Activated naive CD8-positive, alpha-beta T cell treated with anti-CD3 and anti-CD28 coated beads for 36 hours (primary cell): ENCODE measurements at places on chromosomes 13 and 19.

GRCh38 chr13:48161530-48162179 lies 66.8 kb upstream of the MED4 start:
- H3K27me3 ChIP-seq = no peaks in the 10 kb centered on the region
- peaks cover 40% of the 10 kb centered on the region for H3K4me1 ChIP-seq
- no peak for DNase-seq
- H3K27ac ChIP-seq = no peak overlapping the region
- H3K36me3 ChIP-seq = no peaks in the 10 kb centered on the region

DNA sequence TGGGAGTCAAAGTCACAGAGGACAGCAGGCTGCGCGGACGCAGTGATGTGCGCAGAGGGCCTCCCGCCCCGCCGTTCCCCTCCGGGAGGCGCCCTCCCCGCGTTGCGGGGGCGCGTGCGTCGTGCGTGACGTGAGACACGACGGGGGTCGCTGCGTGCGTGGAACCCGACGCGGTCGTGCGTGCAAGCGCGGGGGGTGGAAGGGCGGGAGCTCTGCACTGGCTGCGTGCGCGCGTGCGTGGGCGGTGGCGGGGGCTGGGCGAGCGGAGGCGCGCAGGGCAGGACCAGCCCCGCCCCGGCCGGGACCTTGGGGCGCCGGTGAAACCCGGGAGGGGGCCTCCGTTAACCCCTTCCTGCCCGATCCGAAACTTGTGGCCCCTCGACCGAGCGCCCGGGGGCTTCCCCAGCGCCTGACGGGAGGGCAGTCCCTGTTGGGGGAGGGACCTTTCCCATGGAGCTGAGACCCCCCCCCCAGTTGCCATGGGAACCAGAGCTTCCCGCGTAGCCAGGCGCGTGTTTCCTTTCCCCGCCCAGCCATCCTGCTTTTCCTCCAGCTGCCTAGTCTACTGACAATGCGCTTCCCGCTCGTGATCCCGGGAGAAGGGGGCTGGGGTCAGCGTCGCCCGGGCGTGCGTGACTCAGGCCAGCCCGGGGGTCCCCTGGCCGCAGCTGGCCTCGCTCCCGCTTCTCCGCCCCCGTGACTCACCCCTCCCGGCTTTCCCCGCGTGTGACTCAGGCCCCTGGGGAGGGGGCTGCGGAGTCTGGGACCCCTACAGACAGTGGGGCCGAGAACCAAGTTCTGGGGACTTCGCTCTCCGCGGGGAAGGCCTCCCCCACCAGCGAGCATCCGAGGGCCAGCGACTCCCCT lies 7.3 kb upstream of the HOOK2 start:
- H3K4me1 ChIP-seq = peaks cover 24% of the 10 kb centered on the region
- H3K27me3 ChIP-seq = no peaks in the 10 kb centered on the region
- peak overlapping the region; percentile 80 for H3K4me3 ChIP-seq

DNA sequence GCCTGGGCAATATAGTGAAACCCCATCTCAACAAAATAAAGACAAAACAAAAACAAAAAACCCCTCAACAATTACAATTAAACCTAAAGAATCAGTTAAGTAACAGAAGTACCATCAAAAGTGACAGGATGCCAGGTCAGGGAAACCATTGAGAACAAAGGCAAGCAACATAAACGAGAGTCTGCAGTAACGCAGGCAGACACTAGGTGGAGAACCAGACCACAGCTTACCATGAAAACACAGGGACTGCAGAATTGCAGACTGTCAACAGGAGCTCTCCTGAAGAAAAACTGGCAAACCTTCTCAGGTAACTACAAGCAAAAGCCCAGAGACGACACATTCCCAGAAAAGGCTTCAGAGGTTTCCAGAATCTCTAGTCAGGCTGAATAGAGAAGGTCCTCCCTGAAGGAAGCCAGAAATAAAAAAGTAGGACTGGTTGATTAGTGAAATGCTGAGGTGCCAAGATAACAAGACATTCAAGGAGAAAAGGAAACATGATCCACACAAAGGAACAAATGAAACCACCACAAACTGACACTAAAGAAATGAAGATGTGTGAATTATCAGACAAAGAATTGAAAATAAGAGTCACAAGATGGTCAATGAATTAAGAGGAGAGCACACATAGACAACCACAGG lies 2.2 kb upstream of the ZNF665 start:
- DNase-seq = peak; percentile 65
- no peak overlapping the region for H3K4me3 ChIP-seq
- H3K27ac ChIP-seq = no peak overlapping the region
- no peaks in the 10 kb centered on the region for H3K27me3 ChIP-seq

DNA sequence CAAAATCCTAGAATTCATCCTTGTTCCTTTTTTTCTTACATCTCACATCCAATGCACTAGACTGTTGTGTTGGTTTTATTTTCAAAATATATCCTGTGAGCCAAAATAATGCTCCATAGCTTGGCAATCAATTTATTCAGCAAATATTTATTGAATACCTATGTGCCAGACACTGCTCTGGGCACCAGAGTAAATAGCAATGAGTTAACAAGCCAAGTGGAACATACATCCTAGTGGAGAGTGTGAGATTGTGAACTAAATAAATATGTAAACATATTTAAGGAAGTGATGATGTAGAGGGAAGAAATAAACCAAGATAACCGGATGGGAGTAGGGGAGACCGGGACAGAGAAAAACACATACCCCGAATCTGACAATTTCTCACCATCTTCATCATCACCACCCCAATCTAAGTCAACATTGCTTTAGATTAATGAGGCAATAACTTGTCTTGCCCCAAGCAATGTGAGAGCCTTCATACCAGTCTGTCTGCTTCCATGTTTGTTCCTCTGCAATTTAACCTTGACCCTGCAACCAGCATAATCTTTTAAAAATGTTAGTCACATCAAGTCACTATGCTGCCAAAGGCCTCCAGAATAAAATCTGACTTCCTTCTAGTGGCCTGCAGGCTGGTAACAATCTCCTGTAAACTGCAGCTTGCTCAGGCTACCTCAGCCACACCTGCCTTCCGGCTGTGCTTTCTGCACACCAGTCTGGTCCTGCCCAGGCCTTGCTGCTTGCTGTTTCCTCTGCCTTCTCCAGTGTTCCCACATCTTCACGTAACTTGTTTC lies 199.2 kb downstream of the DLEU7 start:
- peaks cover 8% of the 10 kb centered on the region for H3K27me3 ChIP-seq
- H3K4me1 ChIP-seq = no peaks in the 10 kb centered on the region
- H3K27ac ChIP-seq = no peak overlapping the region
- no peak overlapping the region for H3K4me3 ChIP-seq
- no peaks in the 10 kb centered on the region for H3K36me3 ChIP-seq

DNA sequence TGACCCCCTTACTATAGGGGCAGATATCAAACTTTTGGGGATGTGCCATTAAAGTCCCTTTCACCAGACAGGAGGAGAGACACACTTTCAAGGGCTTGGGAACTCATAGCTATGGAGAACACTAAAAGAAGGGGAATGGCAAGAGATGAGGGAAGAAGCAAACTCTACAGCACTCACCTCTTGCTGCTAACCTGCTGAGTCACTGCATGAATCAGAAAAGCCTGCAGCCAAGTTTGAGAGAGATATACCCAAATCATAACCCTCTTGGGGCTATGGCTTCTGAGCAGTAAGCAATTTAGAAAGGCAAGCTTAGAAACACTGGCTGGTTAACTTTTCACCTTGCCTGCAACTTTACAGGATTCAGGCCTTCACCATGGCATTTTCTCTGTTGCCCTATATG lies 1028.0 kb downstream of the UQCRFS1 start:
- no peak overlapping the region for H3K4me3 ChIP-seq
- no peaks in the 10 kb centered on the region for H3K36me3 ChIP-seq
- H3K27ac ChIP-seq = no peak overlapping the region
- no peaks in the 10 kb centered on the region for H3K27me3 ChIP-seq
- H3K4me1 ChIP-seq = no peaks in the 10 kb centered on the region

GRCh38 chr19:38898788-38899446 lies 501 bp downstream of the SIRT2 start:
- peaks cover 19% of the 10 kb centered on the region for H3K36me3 ChIP-seq
- H3K4me1 ChIP-seq = peaks cover 24% of the 10 kb centered on the region
- no peak for DNase-seq
- H3K27me3 ChIP-seq = no peaks in the 10 kb centered on the region
- peak overlapping the region; percentile 96 for H3K4me3 ChIP-seq

- H3K27ac ChIP-seq = no peak overlapping the region
- no peak overlapping the region for H3K4me3 ChIP-seq
- no peak for DNase-seq
- H3K27me3 ChIP-seq = peaks cover 66% of the 10 kb centered on the region
- H3K4me1 ChIP-seq = peaks cover 10% of the 10 kb centered on the region
- H3K36me3 ChIP-seq = no peaks in the 10 kb centered on the region
These were observed 14.5 kb upstream of the RAB20 start for GRCh38 chr13:110576070-110576394.

DNA sequence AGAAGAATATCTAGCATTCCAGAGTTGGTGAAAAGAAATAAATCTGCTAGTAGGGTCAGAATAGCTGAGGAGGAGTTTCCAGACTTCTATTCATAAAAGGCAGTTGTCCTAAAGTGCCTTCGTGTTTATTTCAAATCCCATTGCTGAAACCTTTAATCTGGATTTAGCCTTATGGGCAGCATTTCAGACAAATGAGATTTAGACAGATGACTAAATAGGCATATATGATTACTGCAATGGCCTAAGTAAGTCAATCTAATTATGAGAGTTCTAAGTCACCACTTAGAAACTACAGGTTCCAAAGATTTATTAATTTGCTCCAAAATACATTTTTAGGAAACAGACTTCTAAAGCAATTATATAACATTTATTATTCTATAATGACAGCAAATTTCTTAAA lies 368.7 kb downstream of the LIG4 start:
- H3K36me3 ChIP-seq = no peaks in the 10 kb centered on the region
- DNase-seq = no peak
- no peak overlapping the region for H3K27ac ChIP-seq
- no peaks in the 10 kb centered on the region for H3K27me3 ChIP-seq
- no peak overlapping the region for H3K4me3 ChIP-seq
- H3K4me1 ChIP-seq = no peaks in the 10 kb centered on the region

- H3K4me1 ChIP-seq = peaks cover 40% of the 10 kb centered on the region
- no peaks in the 10 kb centered on the region for H3K27me3 ChIP-seq
- no peak for DNase-seq
These were observed 48.3 kb downstream of the DNM2 start for GRCh38 chr19:10766049-10766623.

GRCh38 chr13:113448545-113448884 lies 4.8 kb downstream of the ADPRHL1 start:
- H3K4me1 ChIP-seq = no peaks in the 10 kb centered on the region
- no peaks in the 10 kb centered on the region for H3K27me3 ChIP-seq
- H3K36me3 ChIP-seq = peaks cover 4% of the 10 kb centered on the region
- H3K4me3 ChIP-seq = peak overlapping the region; percentile 22
- no peak for DNase-seq

GRCh38 chr19:39759457-39760184 lies 19.0 kb upstream of the LEUTX start:
- no peaks in the 10 kb centered on the region for H3K4me1 ChIP-seq
- H3K27me3 ChIP-seq = peaks cover 22% of the 10 kb centered on the region
- H3K36me3 ChIP-seq = no peaks in the 10 kb centered on the region
- no peak overlapping the region for H3K27ac ChIP-seq
- no peak for DNase-seq

DNA sequence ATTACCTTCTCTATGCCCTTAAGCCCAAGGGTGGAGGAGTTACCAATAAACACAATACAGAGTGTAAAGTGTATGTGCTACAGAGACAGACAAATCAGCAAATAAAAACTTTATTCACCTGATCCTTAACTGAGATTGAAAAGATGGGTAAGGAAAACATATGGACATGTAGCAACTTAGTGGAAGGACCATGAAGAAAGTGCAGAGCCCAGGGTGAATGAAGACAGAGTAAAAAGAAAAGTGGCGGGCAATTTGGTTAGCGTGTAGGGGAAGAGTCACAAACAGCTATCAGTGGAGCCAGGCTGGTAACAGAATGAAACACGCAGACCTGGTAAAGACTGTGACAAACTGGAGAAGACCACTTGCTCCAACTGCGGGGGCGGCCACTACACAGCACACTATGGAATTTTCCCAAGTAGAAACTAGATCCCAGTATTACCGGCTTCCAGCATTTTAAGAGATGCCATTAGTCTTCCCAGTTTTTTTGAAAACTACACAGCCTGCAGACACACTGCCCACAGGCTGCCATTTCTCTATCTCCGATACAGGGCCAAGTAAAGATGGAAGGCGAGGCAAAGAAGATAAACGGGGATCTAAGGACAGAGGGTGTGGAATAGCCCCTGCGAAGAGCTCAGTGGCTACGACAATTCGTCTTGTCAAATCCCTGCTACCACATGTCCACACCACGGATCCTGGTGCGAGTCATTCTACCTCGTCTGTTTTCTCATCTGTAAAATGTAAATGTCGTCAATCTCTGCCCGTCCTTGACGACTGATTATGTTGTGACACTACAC lies 1.2 kb downstream of the UQCRFS1 start:
- peaks cover 5% of the 10 kb centered on the region for H3K27me3 ChIP-seq
- H3K36me3 ChIP-seq = peaks cover 41% of the 10 kb centered on the region
- peaks cover 37% of the 10 kb centered on the region for H3K4me1 ChIP-seq
- peak overlapping the region; percentile 99 for H3K4me3 ChIP-seq
- peak; percentile 2 for DNase-seq
- peak overlapping the region; percentile 96 for H3K27ac ChIP-seq

GRCh38 chr13:91523116-91523515 lies 124.7 kb downstream of the GPC5 start:
- H3K4me3 ChIP-seq = no peak overlapping the region
- no peaks in the 10 kb centered on the region for H3K36me3 ChIP-seq
- H3K27me3 ChIP-seq = no peaks in the 10 kb centered on the region
- no peaks in the 10 kb centered on the region for H3K4me1 ChIP-seq

DNA sequence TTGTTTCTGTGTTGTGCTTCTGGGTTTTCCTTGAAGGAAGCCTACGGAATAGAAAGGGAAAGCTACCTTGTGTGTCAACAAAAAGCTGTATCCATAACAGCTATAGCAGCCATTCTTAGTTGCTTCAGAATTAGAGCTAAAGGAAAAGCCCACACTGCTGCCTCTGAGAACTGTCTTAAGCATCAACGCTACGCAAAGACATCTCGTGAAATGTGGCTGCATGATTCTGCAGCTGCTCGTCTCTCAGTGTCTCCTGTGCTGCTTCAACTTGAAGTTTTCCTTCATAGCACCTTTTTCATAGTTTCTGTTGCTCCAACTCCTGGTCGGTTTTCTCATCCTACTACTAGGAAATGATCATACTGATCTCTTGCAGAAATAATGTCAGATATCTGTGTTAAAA lies 140.9 kb upstream of the MAB21L1 start:
- H3K4me1 ChIP-seq = peaks cover 4% of the 10 kb centered on the region
- no peaks in the 10 kb centered on the region for H3K27me3 ChIP-seq
- H3K4me3 ChIP-seq = no peak overlapping the region
- no peak overlapping the region for H3K27ac ChIP-seq
- DNase-seq = no peak

- no peak overlapping the region for H3K27ac ChIP-seq
- H3K4me1 ChIP-seq = no peaks in the 10 kb centered on the region
- no peak overlapping the region for H3K4me3 ChIP-seq
- no peaks in the 10 kb centered on the region for H3K36me3 ChIP-seq
- H3K27me3 ChIP-seq = no peaks in the 10 kb centered on the region
- DNase-seq = no peak
These were observed 6.4 kb upstream of the CACTIN start for GRCh38 chr19:3632739-3633558.

- no peaks in the 10 kb centered on the region for H3K27me3 ChIP-seq
- H3K4me1 ChIP-seq = no peaks in the 10 kb centered on the region
- no peak overlapping the region for H3K4me3 ChIP-seq
- no peak for DNase-seq
- H3K36me3 ChIP-seq = no peaks in the 10 kb centered on the region
These were observed 211.7 kb downstream of the LIG4 start for GRCh38 chr13:108003626-108004025.

GRCh38 chr19:3517638-3518037 lies 11.5 kb downstream of the FZR1 start:
- H3K27ac ChIP-seq = no peak overlapping the region
- no peak for DNase-seq
- peaks cover 20% of the 10 kb centered on the region for H3K4me1 ChIP-seq
- peaks cover 7% of the 10 kb centered on the region for H3K36me3 ChIP-seq
- no peaks in the 10 kb centered on the region for H3K27me3 ChIP-seq
